ENCODE measurements at places on chromosomes 4 and X. TPM values are rescaled to one million over a fixed set of nuclear protein-coding genes. Genes with fewer than 3 reads are reported as not detected.

ZNF732 gene
- total RNA-seq, result not detected

TEX11 gene
- not detected for total RNA-seq

AFP gene
- total RNA-seq, result not detected

CTAG1A gene
- total RNA-seq, result not detected

PAGE1 gene
- not detected for total RNA-seq
